ENCODE measurements at places on chromosomes 16 and 17. TPM values are rescaled to one million over a fixed set of nuclear protein-coding genes. Genes with fewer than 3 reads are reported as not detected.

- DNase-seq, result no peak
Observed at GRCh38 chr17:50268026-50268425, 6.2 kb upstream of the TMEM92 start.

- no peak for DNase-seq
Observed at GRCh38 chr16:4728676-4729075, 5.4 kb downstream of the ANKS3 start.

Gene TPSD1
- 2.8 TPM for total RNA-seq

DNA sequence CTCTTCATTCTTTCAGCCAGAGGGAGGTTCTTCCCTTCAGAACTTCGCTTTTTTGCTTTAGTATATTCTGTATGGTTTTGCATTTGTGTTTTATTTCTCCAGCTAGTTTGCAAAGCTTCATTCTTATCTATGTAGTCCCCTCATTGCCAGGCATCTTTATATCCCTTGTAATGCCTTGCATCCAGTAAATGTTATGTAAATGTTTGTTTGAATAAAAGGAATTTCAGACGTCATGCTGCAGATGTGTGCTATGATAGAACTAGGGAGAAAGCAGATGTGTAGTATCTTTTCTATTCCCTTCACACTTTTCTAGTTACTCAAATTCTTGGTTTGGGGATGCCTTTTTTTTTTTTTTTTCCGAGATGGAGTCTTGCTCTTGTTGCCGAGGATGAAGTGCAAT, 62.6 kb upstream of the RASL10B start:
- no peak for DNase-seq

DNA sequence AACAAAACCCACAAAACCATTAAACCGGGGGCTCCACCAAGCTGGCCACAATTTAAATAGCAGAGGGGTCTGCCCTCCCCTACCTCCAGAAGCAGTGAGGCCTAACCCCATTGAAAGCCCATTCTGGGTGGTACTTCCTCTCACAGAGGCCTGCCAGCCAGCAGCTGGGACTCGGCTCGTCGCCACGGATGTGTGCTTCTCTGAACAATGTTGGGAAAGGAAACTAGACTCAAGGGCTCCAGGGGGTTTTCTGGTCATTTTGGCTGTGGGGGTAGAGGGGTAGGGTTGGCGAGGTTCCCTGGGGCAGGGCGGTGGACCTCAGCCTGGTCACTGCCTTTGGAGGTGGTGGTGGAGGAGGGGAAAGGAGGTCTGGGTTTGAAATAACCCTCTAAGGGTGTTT, 4.7 kb upstream of the PLCG2 start:
- peak; percentile 36 for DNase-seq

Gene TGFB1I1
- total RNA-seq, result 42.8 TPM

- no peak for DNase-seq
Observed at GRCh38 chr16:74608944-74609343, 2.0 kb upstream of the GLG1 start.

DNA sequence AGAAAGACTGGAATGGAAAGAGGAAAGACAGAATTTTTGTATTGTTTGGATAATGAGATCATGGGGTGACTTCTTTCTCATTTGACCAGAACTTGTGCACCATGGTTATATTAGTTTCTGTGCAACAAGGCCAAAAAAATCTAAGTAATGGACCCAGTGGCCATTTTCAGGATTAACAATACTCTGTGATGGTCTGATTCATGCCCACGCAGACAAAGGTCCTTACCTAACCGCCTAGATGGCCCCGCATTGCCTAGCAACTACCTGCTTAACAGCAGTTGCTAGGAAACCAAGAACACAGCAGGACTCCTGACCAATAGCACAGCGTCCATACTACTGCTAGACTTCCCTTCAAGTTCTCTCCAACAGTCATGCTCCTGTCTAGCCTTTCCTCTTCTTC, 22.4 kb downstream of the MIS12 start:
- no peak for DNase-seq

GRCh38 chr16:11354733-11355574, 9.7 kb downstream of the RMI2 start:
- DNase-seq, result no peak

Gene CYGB
- 9.0 TPM for total RNA-seq

Gene MIEN1
- total RNA-seq, result 85.6 TPM

Gene CDH3
- 0.81 TPM for total RNA-seq

- DNase-seq, result no peak
Observed at GRCh38 chr17:72461757-72462156, 340.9 kb downstream of the SOX9 start.

DNA sequence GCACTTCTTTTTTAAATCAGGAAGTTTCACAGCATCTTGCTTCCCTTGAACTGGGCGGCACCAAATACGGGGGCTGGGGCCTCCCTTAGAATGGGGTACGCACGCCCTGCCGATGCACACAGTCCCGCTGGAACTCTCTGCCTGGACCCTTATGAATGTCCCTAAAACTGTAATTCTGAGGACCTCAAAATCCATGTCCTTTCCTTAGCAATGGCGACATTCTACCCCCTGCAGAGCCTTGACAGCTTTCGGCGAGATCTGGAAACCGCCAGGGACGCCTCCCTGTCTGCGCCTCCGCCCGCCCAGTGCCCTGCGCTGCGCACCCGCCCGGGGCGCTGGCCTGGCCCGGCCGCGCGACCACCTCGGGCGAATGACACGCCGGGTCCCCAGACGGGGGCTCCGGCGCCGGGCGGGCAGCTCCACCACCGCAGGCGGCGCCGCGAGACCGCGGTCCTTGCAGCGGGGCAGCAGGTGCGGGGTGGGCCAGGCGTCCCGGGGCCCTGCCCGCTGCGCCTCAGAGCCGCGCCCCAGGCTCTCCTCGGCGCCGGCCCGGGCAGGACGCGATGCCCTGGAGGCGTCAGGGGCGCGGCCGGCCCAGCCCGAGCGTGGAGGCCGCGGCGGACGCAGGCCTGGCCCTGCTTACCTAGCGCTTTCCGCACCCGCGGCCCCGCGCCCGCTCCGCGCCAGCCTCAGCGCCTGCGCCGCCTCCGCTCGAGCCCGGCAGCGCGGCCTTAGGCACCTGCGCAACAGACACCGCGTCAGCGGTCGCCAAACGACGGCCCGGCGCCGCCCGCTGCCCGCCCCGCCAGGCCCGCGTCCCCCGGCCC, 548 bp downstream of the HAGH start:
- peak; percentile 70 for DNase-seq

DNA sequence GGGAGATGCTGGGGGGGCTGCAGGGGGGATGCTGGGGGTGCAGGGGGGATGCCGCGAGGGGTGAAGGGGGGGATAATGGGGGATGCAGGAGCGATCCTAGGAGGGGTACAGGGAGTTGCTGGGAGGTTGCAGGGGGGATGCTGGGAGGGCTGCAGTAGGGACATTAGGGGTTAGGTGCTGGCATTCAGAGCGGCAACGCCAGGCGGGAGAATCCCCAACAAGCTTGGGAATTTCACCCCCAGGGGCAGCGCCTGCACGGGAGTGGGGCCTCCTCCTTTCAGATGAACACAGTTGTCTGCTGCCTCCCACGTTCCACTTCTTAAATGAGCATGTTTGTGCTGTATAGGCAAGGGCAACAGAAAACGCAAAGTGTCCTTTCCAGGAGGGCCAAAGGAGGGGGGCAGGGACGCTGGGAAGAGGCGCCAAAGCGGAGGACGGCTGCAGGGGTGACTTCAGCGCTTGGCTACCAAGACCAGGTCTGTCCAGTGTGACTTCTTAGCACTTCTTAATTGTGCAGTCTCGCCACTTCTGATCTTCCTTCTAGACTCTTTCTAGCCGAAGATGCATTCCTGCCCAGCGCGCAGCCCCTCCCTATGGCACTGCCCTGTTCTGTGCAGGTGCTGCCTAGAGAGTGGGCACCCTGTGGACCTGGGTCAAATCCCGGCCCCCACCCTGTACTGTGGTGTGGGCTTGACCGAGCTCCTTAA, 2.0 kb upstream of the SLC6A4 start:
- DNase-seq, result no peak

- DNase-seq, result peak; percentile 69
Observed at GRCh38 chr16:89099905-89100304, 6.3 kb downstream of the ACSF3 start.

DNA sequence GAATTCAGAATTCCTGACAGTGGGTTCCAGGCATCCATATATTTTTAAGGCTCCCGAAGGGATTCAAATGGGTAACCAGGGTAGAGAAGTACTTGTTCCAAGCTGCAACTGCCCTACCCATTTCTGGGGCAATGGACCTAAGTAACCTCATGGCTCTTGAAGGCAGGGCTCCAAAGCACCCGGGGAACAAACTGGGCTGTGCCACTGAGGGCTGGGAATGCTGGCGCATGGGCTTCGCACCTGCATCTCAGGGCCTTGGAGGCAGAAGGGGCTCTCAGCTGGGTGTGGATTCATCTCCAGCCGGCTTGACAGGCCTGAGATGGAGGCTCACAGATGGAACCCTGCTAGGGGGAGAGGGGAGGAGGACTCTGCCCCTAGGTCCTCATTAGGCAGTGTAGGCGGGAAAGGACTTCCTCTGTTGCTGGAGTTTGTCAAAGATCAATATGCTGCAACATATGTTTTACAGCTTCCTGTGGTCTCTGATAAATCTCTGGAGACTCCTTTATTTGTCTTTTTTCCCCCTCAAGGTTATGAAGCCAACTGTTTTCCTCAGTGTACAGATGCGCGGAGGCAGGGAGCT, 232.3 kb upstream of the NLRP1 start:
- no peak for DNase-seq

GRCh38 chr17:386141-386876, 33.7 kb upstream of the RPH3AL start:
- peak; percentile 62 for DNase-seq

Gene KRT20
- 1,967 TPM for total RNA-seq

- peak; percentile 92 for DNase-seq
Observed at GRCh38 chr17:37710344-37710886, 34.4 kb downstream of the HNF1B start.

Gene CCL4
- total RNA-seq, result 2.2 TPM

Gene XYLT2
- total RNA-seq, result 20.2 TPM

GRCh38 chr17:82198092-82198491, 14.6 kb downstream of the CCDC57 start:
- DNase-seq, result no peak

Gene NTN1
- 3.2 TPM for total RNA-seq

- no peak for DNase-seq
Observed at GRCh38 chr17:66488864-66489263, 186.5 kb downstream of the PRKCA start.

GRCh38 chr16:86087011-86087895, 188.3 kb downstream of the IRF8 start:
- DNase-seq, result no peak

DNA sequence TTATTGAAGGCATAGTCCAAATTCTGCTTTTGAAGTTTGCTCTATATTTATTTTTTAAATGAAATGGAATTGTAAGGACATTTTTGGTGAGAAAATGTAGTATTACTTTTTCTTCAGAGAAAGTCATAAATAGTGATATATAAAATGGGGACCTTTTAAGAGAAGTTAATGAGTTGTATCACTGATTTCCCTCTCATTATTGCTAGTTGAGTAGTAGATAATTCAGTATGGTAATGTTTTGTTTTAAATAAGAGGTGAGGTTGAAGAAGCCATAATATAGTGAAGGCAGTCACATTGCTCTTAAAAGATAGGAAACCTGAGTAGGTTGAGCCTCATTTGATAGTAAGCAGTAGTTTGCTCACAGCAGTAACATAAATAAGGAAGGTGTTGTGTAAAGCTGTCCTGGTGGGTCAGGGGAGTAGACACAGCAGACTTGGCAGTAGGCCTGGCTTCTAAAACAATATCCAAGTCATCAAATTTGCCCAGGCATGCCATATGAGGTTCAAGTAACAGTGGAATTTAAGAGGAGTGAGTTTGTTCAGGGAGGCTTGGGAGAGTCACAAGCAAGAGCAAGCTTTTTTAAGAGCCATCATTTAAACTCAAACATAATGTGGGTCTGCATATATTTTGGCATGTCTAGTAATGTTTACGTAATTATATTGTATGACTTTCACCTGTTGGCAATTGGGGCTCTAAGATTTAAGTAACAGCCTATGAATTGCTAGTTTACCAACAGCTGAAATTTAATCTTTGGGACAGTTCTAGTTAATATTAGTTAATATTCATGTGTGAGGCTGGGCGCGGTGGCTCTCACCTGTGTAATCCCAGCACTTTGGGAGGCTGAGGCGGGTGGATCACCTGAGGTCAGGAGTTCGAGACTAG, 6.5 kb downstream of the NFATC3 start:
- no peak for DNase-seq

GRCh38 chr16:11118479-11118878, 137.5 kb downstream of the SOCS1 start:
- DNase-seq, result no peak

- DNase-seq, result peak; percentile 6
Observed at GRCh38 chr17:33015716-33016346, 24.2 kb downstream of the SPACA3 start.

- no peak for DNase-seq
Observed at GRCh38 chr17:35046245-35046644, 17.3 kb downstream of the RFFL start.

- DNase-seq, result no peak
Observed at GRCh38 chr17:7883781-7884386, 4.7 kb upstream of the CHD3 start.

Gene FBRS
- total RNA-seq, result 71.8 TPM

DNA sequence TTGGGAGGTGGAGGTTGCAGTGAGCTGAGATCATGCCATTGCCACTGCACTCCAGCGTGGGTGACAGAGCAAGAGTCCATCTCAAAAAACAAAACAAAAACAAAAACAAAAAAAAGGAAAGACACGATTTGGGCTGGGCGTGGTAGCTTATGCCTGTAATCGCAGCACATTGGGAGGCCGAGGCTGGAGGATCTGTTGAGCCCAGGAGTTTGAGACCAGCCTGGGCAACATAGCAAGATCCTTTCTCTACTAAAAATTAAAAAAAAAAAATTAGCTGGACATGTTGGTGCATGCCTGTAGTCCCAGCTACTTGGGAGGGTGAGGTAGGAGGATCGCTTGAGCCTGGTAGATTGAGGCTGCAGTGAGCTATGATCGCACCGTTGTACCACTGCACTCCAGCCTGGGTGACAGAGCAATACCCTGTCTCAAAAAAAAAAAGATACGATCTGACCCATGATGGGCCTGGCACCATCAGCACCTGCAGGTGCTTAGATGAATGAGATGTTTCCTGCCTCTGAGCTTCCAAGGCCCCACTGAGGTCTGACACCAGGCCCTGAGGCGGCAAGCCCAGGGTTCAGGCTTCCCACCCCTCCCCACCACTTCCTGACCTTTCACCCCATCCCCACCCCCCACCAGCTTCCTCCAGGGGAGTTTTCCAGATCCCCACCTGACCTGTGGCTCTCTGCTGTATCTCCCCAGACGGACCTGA, 21.7 kb downstream of the ATP2A1 start:
- DNase-seq, result no peak

Gene NRN1L
- total RNA-seq, result not detected

GRCh38 chr17:9200699-9201359, 179.5 kb downstream of the NTN1 start:
- DNase-seq, result no peak

Data from left colon (tissue), 2 donors.